Pulmonary artery endothelial cell (primary cell): ENCODE measurements at places on chromosomes 3 and 15.

DNA sequence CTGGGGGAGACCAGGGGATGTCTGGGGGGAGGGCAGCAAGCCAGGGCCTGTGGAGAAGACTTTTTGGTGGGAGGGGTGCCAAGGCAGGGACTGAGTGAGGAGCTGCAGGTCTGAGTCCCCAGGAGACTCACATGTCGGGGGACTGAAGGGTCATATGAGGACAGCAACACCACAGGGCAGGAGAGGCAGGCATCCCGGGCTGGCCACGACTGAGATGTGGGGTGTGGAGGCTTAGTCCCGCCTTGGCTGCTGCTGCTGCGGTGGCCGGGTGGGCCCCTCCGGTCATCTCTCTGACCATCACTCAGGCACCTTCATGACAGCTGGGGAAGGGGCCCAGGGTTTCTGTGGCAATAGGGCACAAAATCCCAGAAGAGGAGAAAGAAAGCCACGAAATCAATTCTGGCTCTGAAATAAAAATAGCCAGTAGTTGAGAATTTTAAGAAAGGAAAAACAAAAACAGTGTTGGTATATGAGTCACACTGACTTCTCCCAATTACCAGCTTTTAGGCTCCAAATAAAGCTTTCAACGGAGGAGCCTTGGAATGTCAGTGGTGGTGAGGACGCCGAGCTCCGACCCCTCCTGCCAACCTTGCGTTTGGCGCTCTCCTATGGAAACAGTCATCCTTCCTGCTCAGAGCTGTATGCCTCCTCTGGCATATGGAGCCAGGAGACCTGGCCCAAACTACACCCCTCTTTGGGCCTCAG, 52.9 kb upstream of the ITGA11 start:
- DNase-seq, result no peak

GRCh38 chr3:150069633-150070032, 98.9 kb upstream of the PFN2 start:
- DNase-seq, result no peak

DNA sequence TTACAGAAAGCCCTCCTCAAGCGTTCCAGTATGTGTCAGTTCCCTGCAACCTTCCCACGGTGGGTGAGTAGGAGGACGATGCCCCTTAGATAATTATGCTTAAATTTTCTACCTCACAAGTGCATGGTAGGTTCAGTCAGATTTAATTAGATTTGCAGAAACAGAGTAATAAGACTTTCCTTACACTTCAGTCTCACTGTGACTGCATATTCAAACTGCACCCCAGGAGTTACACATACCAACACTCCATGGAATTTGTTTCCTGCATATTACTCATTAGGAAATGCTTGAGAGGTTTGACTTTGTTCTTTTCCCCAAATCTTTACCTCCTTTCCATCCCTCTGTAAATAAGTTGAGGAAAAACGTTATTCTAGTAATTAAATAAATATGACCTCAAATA, 108.8 kb downstream of the ARRDC4 start:
- no peak for DNase-seq

- no peak for DNase-seq
Observed at GRCh38 chr3:100076731-100077529, 37.4 kb downstream of the FILIP1L start.

GRCh38 chr15:65072027-65072426, 4.2 kb upstream of the RASL12 start:
- no peak for DNase-seq

DNA sequence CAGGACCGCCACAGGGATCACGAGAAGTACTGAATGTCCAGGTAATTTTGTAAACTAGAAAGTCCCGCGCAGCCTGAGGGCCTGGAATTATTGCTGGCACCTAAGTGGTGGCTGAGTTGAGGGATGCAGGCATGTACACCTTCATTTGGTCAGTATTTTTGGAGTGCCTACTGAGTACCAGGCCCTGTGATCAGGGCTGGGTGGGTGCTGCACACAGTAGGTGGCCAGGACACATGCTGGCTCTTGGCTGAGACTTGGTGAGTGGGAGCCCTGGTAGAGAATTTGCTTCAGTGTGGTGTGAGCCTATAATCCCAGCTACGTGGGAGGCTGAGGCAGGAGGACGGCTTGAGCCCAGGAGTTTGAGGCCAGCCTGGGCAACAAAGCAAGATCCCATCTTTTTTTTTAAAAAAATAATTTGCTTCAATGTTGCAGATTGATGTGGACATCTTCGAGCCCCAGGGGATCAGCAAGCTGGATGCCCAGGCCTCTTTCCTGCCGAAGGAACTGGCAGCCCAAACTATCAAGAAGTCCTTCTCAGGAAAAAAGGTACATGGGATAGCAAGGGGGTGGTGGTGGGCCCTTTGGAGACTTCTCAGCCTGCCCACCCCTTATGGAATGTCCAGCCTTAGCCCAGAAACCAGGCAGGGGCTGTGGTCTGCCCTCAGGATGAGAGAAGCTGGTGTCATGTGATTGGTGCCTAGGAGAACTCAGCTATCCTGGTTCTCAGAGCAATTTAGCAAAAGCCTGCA, 2.6 kb downstream of the ITIH1 start:
- no peak for DNase-seq

DNA sequence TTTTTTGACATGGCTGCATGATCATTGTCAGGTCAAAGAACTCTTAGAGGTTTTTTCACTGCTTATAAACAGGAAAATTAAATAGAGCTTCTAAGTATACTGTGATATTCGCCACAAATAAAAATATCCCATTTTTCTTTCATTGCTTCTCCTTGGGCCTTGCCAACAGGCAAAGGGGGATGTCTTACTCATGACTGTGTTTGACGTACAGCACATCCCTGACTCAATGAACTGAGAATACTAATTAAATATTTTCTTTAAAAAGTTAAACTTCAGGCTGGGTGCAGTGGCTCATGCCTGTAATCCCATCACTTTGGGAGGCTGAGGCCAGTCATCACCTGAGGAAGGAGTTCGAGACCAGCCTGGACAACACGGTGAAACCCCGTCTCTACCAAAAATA, 41.4 kb upstream of the CCDC80 start:
- DNase-seq, result no peak

- DNase-seq, result no peak
Observed at GRCh38 chr3:64648927-64649906, 38.6 kb downstream of the ADAMTS9 start.

- no peak for DNase-seq
Observed at GRCh38 chr15:83835479-83835878, 181.6 kb downstream of the ADAMTSL3 start.

- no peak for DNase-seq
Observed at GRCh38 chr3:126274735-126275619, 82.2 kb downstream of the KLF15 start.

GRCh38 chr15:38130205-38130567, 122.5 kb upstream of the SPRED1 start:
- DNase-seq, result no peak

- DNase-seq, result no peak
Observed at GRCh38 chr15:69392352-69392751, 21.8 kb upstream of the KIF23 start.

DNA sequence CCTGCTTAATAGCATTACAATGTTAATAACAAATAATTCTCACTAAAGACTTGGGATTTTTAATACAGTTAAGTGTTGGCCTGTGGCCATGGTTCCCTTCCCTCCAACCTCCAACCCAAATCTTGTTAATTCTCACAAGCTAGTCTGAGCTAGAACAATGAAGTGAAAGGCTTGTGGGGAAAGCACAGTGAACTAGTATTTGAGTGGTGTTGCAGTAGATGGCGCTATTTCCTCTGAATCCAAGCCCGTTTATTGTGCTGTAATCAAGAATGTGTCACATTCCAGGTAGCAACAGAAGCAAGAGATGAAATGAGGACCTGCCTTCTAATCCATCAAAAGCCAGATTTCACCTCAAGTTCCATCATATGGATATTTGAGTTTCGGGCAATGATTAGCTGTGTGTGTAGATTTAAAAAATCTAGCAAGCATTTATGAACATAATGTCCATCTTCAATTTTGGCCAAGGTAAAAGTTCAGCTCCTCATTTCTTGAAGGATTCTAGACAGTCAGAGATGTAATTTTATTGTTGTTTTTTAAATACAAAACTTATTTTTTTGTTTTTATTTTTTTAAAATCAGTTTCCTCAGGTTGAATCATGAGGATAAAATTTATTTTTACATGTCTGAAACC, 160.7 kb downstream of the SQOR start:
- peak; percentile 46 for DNase-seq

DNA sequence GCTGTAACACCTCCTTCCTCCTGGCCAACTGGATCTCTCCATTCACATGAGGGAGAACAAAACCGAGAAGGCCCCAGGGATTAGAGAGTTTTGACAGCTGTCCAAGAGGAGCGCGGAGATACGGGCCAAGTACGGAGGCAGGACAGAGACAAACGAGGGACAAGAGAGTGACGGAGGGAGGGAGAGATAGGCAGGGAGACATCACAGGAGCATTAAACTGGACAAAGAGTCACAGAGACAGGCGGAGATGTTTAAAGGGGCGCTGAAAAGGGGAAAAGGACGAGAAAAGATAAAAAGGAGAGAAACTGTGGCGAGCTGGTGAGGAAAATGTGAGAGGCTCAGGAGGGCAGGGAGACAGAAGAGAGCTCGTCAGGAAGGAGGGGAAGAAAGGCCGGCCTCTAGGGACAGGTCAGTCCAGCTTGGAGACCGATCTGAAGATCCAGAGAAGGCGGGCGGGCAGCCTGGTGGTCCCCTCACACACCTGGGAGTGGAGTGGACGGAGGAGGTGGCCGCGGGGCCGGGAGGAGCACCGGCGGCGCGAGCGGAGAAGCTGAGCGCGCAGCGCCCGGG, 40.5 kb upstream of the ROPN1 start:
- DNase-seq, result no peak

GRCh38 chr3:156750874-156751245, 75.3 kb upstream of the LEKR1 start:
- DNase-seq, result no peak

GRCh38 chr3:23747841-23748240, 57.9 kb upstream of the UBE2E1 start:
- DNase-seq, result no peak

- no peak for DNase-seq
Observed at GRCh38 chr3:137047240-137047639, 89.5 kb downstream of the IL20RB start.

GRCh38 chr3:173739726-173740125, 342.2 kb downstream of the NLGN1 start:
- no peak for DNase-seq

GRCh38 chr3:196868297-196868661, 559 bp downstream of the SENP5 start:
- DNase-seq, result no peak

GRCh38 chr3:194245975-194246561, 105.1 kb downstream of the CPN2 start:
- DNase-seq, result no peak

DNA sequence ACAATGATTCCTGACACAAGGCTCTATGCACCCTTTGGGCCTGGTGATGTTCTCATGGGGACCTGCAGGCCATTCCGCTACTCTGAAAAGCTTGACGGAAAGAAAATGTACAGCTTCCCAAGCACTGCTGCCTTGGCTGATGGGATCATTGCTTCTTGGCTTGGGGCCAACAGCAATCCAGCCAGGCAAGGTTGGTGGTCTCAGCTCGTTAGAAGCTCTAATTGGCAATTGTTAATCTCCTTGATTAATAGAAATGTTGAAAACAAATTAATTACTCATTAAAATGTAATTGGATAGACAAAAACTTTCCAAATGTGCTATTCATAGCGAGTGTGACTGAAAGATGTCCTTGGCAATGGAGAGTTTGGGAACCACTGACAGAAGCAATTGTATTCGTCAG, 16.3 kb upstream of the MYZAP start:
- no peak for DNase-seq

GRCh38 chr3:49570028-49570654, 15.9 kb downstream of the BSN start:
- no peak for DNase-seq
